ENCODE measurements at places on chromosomes 6 and 20.

- DNase-seq, result no peak
Measured at GRCh38 chr20:58078741-58079522, 149.5 kb downstream of the ANKRD60 start.

DNA sequence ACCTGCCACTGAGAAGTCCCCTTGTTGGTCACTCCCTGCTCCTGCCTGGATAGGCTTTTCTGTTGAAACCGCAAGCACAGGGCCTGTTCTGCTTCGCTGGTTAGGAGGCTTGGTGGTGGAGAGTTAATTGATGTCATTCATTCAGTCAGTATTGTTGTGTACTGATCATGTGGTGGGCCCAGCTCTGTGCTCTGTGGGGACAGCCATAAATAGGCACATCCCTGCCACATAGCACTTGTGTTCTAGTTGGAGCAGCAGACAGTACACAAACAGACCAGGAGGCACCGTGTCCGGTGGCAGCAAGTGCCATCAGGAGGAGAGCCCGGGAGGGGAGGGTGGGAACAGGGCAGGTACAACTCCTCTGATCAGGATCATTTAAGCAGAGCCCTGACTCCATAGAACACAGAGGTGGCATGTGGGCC lies 155.2 kb upstream of the INSM1 start:
- DNase-seq, result no peak

- no peak for DNase-seq
Measured at GRCh38 chr6:164266851-164267250, 852.3 kb downstream of the QKI start.

DNA sequence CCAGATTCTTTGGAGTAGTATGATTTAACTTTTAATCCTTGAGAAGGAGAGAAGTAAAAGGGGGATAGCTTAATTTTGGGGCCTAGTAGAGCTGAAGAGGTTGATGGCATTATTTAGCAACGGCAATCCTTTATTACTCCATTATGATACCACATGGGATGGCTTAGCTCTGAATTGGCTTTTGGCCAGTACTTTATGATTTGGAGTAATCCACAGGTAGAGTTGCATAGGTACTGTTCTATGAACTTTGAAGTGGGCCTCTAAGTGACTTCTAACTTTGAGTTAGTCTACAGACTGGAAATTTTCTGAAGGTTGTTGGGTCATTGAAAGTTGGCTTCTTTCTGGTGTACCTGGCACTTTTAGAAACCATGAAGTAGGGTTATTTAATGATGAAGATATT lies 11.6 kb downstream of the YWHAB start:
- DNase-seq, result no peak

DNA sequence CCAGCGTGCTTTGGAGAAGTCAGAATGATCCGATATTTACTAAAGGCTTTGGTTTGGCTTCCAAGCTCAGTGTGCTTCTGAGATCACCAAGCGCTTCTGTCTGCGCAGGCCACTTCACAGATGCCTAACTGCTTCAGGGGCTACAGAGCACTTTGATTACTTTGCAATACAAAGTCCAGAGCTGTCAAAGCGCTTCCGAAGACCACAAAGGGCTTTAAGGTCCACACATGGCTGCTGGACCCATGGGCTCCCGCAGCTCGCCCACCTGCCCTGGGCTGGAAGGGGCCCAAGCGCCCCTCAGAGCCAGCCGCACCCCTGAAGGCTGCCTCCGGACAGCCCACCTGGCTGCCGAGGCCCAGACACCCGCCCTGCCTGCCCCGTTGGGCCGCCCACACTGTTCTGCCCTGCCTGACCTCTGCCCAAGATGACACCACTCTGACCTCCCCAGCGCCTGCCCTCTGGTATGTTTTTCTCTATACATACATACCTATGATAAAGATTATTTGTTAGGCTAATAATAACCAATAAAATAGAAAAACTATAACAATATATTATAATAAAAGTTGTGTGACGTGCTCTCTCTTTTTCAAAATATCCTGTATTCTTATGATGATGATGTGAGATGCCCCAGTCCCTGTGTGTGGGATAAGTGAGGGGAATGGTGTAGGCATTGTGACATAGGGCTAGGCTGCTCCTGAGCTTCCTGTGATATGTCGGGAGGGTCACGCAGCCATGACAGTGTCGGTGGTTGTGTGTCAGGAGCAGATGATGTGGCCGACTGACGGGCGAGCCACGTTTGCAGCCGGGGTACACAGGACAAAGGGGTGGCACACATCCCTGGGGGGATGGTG lies 22.6 kb downstream of the DYNLT1 start:
- DNase-seq, result no peak

DNA sequence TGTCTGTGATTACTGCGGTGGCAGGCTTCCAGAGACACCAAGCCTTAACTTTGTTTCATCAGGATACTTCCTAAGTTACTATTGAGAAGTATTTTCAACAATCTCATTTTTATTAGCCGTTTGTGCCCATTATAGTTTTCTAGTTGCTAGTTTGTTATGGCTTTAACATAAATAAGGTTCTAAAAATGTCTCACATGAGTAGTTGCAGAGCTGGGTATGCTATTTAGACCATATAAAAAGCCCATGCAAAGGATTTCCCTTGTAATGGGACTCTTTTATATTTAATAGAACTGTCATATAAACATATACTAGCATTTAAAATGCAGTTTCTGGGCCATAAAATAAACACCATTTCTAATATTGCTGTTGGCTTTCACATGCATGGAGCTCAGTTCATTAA lies 205.3 kb upstream of the TCF21 start:
- DNase-seq, result no peak

GRCh38 chr6:159642481-159642880 lies 50.6 kb downstream of the SOD2 start:
- DNase-seq, result no peak

- DNase-seq, result no peak
Measured at GRCh38 chr6:32097364-32097763, 11.8 kb downstream of the TNXB start.

DNA sequence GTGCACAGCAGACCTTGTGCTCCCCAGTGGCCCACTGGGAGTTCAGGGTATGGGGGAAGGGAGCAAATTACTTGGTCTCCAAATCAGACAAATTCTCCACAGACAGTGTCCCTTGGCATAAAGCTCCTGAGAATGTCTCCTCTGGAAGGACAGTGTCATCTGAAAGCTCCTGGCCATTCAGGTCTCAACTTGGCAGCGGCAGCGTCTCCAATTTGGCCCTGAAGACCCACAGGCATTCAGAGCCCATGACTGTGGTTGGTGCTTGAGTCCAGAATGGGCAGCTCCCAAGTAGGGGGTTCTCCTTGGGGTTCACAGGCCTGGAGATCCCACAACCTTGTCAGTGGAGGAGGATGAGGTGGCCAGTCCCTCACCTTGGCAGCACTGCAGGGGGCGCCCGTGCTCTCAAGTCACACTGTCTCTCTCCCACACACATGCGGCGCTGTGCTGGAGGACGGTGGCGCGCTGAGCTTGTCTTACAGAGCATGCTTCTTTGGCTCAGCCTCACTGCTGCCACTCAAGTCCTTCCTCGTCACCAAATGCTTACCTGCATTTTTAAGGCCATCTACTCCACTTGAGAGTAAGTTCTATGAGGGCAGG lies 20.7 kb downstream of the DYNLRB1 start:
- DNase-seq, result peak; percentile 22

- DNase-seq, result no peak
Measured at GRCh38 chr20:64138276-64138815, 25.9 kb upstream of the MYT1 start.
